ENCODE measurements at places on chromosomes 16 and 17.

DNA sequence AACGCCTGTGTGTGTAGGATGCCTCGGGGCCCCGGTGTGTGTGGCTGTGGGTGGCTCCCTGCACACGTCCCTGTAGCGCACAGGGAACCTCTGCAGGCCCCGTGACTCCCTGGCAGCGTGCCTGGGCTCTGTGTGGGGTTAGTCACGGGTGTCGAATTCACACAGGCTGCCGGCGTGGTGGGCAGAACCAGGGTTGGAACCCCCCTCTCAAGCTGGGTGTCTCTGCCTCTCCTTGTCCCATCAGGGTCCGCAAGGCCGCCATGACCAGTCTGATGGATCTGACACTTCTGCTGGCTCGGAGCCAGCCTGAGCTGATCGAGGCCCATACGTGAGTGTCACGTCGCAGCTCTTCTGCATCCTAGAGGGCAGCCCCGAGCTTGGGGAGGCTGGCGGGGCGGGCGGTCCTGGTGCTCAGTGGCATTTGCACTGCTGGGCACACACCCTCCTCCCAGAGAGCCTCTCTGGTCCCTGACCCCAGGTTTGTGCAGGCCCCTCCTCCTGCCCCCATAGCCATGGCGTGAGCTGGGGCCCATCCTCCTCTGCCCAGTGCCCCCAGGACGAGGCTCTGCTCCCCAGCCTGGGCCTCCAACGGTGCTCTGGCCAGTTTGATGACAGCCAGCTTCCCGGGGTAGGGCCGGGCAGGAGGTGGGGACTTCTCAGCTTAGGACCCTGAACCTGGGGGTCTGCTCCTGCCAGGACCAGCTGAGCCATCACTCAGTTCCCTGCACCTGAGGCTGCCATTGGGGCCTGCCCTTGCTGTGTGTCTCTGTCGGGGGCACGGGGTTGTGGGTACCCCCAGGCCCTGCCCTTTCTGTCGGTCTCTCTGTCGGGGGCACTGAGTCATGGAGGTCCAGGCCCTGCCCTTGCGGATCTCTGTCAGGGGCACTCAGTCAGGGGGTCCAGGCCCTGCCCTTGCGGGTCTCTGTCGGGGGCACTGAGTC, 88.1 kb upstream of the ZNF750 start:
- H3K27me3 ChIP-seq, result no peaks in the 10 kb centered on the region
- H3K4me3 ChIP-seq, result no peak overlapping the region
- peaks cover 42% of the 10 kb centered on the region for H3K36me3 ChIP-seq
- no peak overlapping the region for H3K27ac ChIP-seq
- no peaks in the 10 kb centered on the region for H3K4me1 ChIP-seq

- H3K4me3 ChIP-seq, result peak overlapping the region; percentile 95
- H3K36me3 ChIP-seq, result peaks cover 4% of the 10 kb centered on the region
- no peak for DNase-seq
- H3K27me3 ChIP-seq, result no peaks in the 10 kb centered on the region
- peak overlapping the region; percentile 98 for H3K27ac ChIP-seq
- peaks cover 40% of the 10 kb centered on the region for H3K4me1 ChIP-seq
Observed at GRCh38 chr17:8153525-8153956, 1.3 kb upstream of the PER1 start.

GRCh38 chr17:28744972-28745785, 1.4 kb downstream of the TRAF4 start:
- H3K4me1 ChIP-seq, result peaks cover 24% of the 10 kb centered on the region
- DNase-seq, result peak; percentile 26
- H3K27me3 ChIP-seq, result no peaks in the 10 kb centered on the region
- peak overlapping the region; percentile 90 for H3K4me3 ChIP-seq
- peak overlapping the region; percentile 82 for H3K27ac ChIP-seq

DNA sequence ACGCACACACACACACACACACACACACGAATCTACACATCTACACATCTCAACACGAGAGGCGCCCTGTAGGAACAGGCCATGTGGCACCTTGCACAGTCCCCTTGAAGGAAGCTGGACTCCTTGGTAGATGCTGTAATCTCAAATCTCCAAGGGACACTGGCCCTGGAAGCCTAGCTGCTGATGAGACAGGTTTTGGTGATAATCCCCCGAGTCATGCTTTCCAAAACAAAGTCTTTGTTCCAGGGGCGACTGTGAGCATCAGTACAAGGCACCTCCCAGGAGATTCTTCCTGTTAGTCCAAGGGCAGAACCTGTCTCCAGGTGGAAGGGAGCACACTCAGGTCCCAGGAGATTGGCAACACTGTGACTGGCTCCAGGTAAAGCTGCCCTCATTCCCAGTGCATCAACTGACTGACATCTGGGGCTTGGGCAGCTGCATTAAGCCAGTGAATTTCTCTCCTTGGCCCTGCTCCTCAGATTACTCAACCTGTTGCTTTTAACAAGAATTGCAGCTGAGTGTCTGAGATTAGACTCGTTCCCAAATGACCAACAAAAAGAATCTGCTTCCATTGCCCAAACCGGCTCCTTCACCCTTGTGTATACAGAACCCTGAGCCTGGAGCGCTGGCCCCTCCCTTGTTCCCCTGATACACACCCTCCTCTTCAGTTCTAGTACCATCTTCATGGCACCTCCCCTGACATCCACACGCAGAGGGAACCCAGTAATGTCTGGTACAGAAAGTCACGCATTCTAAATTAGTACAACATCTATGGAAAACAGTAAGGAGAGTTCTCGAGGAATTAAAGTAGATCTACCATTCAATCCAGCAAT, 13.9 kb upstream of the TNRC6C start:
- no peak overlapping the region for H3K4me3 ChIP-seq
- H3K27ac ChIP-seq, result no peak overlapping the region
- no peaks in the 10 kb centered on the region for H3K36me3 ChIP-seq
- H3K4me1 ChIP-seq, result no peaks in the 10 kb centered on the region
- H3K27me3 ChIP-seq, result peaks cover 18% of the 10 kb centered on the region

DNA sequence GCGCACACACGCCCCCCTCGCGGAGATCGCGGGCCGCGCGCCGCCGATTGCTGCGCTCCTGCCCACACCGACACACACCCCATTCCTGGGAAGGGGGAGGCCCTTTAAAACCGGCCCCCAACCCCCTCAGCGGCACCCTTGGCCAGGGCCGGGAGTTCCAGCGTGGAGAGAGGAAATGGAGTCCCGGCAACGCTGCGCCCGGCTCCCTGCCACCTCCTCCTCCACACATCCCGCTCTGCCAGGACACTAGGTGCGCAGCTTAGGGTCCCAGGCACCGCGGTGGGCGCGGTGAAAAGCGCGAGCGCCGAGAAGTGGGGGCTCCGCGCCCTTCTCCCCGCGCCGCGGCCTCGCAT, 397 bp downstream of the CDC42EP4 start:
- H3K27ac ChIP-seq, result no peak overlapping the region
- H3K27me3 ChIP-seq, result peaks cover 18% of the 10 kb centered on the region
- DNase-seq, result no peak

GRCh38 chr16:48091117-48091516, 64.7 kb downstream of the ABCC12 start:
- H3K27me3 ChIP-seq, result peaks cover 13% of the 10 kb centered on the region
- H3K36me3 ChIP-seq, result no peaks in the 10 kb centered on the region
- no peaks in the 10 kb centered on the region for H3K4me1 ChIP-seq

GRCh38 chr17:68429881-68430280, 27.4 kb downstream of the WIPI1 start:
- H3K27ac ChIP-seq, result no peak overlapping the region
- peaks cover 48% of the 10 kb centered on the region for H3K36me3 ChIP-seq
- no peaks in the 10 kb centered on the region for H3K27me3 ChIP-seq
- no peak overlapping the region for H3K4me3 ChIP-seq
- peaks cover 11% of the 10 kb centered on the region for H3K4me1 ChIP-seq

DNA sequence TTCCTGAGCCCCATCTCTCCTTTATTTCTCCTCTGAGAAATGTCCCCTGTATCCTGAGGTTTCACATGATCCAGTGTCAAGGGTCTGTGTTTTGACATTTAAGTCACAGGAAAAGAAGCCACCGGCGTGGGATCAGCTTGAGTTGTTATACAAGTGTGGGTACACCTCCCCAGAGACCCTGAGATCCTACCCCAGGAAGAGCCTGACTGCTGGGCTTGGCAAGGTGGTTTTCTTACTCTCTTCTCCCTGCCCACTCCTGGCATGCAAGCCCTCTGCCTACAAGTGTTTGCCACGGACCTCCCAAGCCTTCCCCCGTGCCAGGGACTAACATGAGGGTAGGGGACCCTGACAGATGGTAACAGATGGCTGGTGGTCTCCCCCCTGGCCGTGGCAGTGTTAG, 2.8 kb upstream of the ARHGAP27 start:
- H3K27me3 ChIP-seq, result no peaks in the 10 kb centered on the region
- H3K4me1 ChIP-seq, result peaks cover 16% of the 10 kb centered on the region
- no peak overlapping the region for H3K4me3 ChIP-seq

- no peak for DNase-seq
- peaks cover 4% of the 10 kb centered on the region for H3K36me3 ChIP-seq
- H3K4me1 ChIP-seq, result peaks cover 20% of the 10 kb centered on the region
- H3K27ac ChIP-seq, result no peak overlapping the region
- peaks cover 11% of the 10 kb centered on the region for H3K27me3 ChIP-seq
- H3K4me3 ChIP-seq, result no peak overlapping the region
Observed at GRCh38 chr17:50475362-50475761, 3.3 kb upstream of the RSAD1 start.

- H3K36me3 ChIP-seq, result peaks cover 57% of the 10 kb centered on the region
- no peak overlapping the region for H3K27ac ChIP-seq
- no peak overlapping the region for H3K4me3 ChIP-seq
Observed at GRCh38 chr16:27543801-27544200, 5.9 kb downstream of the GTF3C1 start.

DNA sequence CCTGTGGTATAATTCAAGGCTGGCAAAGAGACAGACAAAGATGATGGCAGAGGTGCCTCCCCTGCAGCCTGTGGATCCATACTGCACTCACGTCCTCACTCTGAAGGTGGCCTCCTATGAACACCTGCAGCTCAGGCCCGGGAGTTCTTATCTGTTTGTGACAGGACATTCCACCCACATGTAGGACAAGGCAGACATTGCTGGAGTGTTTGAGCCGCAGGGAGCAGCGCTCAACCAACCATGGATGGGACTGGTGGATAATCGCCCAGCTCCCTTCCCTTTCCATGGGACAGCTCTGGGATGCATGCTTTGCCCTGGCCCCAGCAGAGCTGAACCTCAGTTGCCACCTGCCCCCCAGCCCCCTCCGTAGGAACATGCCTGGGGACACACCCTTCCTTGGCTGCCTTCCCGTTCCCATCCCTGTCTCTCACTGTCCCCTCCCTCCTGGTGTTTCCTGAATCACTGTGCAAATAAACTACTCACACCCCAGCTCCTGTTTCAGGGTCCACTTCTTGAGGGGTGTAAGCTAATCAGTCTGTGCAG, 22.2 kb downstream of the ITPRIPL2 start:
- H3K4me1 ChIP-seq, result peaks cover 14% of the 10 kb centered on the region
- H3K27ac ChIP-seq, result no peak overlapping the region
- DNase-seq, result no peak
- H3K36me3 ChIP-seq, result no peaks in the 10 kb centered on the region

Measured in activated T-helper 1 cell treated with anti-CD3 and anti-CD28 coated beads, Interleukin-12 subunit alpha, Interleukin-12 subunit beta, Interleukin-2, Interleukin-4 antibody, amounts not matched to agents 30 ng/mL and 10 ng/mL and 1 ng/mL, durations not matched to agents 14 hours and 24 hours and 36 hours (primary cell).